PC-9 (cell line): ENCODE measurements at places on chromosomes 2 and 18. TPM values are rescaled to one million over a fixed set of nuclear protein-coding genes. Genes with fewer than 3 reads are reported as not detected.
A peak's percentile ranks its signal among the peaks of the same experiment; 100 is the strongest.

GRCh38 chr2:233439191-233439590 is 84.9 kb downstream of the DGKD start:
- no peak for DNase-seq

Gene AKAIN1
- total RNA-seq = not detected in 2 replicates

DNA sequence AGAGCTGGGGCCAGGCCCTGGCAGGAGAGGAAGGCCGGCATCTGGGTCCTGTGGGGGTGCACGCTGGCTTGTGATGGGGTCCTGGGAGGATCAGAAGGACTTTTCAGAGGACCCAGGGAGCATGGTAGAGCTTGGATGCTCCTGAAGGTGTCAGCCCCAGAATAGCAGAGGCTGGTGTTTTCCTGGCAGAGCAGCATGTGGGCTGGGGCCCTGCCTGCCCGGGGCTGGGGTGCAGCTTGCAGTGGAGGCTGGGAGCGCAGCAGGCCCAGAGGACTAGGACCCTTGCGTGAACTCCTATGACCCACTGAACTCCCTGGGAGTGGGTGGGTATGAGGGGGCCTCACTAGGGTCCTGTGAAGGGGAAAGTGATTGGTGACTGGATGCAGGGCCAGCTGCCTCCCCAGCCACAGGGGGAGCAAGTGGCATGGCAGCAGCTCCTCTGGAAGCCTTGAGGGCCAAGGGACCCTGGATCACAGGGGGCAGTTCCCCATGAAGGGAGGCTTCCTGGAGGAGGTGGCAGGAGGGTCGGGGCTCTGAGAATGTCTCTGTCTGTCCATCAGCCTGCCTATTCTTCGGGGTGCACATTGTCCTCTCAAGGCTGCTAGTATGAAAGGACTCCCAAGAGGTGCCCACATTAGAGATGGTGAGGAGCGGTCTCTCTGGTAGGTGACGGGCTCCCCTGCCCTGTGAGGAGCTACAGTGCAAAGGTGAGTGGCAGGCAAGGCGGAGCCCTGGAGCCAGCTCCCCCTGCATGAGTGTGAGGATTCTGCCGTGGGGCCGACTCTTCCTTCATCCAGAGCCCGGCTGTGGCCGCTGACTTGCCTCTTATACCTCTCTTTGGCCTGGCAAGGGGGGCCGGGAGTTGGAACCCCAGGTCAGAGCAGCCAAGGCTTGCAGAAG is 249.0 kb downstream of the DYSF start:
- no peak for DNase-seq

DNA sequence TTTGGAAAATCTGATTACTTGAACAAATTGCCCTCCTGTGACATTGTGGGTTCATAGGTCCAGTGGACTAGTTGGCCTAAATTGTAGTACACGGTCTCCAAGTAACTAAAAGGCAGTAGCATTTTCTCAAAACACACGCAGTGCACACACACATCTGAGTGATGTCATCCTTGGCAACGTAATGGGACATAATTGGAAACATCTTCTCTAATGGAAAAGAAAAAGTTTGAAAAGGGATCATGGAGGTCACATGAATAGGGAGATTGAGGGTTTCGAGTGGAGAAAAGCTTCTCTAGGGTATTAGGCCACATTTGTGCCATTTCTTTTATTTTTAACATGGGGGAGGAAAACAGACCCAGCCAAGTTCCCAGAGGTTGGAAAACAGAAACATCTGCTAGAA is 93.3 kb downstream of the MAP4K4 start:
- DNase-seq = no peak

GRCh38 chr2:184834699-184835397 is 236.5 kb downstream of the ZNF804A start:
- DNase-seq = no peak

Gene GCKR
- total RNA-seq = 3.4 and 4.0 TPM in 2 replicates

DNA sequence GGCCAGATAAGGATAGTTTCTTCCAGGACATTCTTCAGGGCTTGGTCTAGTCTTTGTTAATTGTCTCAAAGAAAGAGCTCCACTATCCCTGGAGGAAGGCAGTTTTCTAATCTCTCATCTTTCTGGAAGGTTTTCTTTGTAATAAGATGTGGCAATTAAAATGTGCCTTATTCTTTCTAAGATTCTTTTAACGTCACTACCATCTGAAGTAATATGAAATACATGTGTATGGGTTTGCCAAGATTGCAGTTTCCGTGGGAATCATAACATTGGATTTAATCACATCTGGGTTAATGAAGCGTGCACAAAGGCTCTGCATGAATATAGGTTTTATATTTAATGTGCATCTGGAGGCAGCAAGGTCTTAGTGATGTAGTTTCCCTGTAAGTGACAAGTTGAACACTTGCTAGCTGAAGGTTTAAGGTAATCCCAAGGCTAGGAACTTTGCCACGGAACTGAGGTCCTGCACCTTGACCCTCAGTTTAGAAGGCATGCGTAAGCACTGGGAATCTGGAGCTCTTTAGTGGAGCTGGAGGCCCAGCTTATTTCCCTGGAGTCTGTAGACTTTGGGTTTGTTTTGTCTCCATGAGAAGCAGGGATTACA is 25.7 kb downstream of the DIS3L2 start:
- DNase-seq = no peak

Gene SIX3
- total RNA-seq = 1.4 TPM in 2 replicates

Gene SAG
- not detected in 2 replicates for total RNA-seq

DNA sequence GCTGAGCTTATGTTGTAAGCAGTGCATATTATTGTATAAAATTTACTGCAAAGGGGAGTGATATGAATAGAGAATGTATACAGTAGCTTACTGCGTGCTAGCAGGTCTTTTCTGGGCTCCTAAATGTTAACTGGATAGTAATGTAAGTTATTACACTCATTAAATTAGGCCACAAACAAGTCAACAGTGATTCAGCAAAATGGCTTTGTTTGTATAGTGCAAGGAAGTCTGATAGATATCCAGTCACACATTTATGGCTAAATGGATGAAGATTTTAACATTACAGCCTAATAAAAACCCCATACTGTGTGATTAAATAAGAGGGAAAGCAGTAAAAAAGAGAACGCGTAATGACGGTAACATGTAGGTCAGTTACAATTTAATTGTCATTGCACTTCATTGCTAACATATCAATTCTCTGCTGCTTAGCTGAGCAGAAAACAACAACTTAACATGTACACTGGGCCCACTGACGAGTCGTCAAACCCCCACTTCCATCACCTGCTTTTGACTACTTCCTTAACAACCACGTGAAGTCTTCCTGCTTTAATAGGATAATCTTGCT is 665.0 kb upstream of the FANCL start:
- no peak for DNase-seq

GRCh38 chr18:31042084-31042405 is 497 bp downstream of the DSC3 start:
- no peak for DNase-seq

- no peak for DNase-seq
Measured at GRCh38 chr2:137250401-137250800, 485.1 kb downstream of the THSD7B start.

Gene THUMPD2
- total RNA-seq = 7.9 and 11.3 TPM in 2 replicates

DNA sequence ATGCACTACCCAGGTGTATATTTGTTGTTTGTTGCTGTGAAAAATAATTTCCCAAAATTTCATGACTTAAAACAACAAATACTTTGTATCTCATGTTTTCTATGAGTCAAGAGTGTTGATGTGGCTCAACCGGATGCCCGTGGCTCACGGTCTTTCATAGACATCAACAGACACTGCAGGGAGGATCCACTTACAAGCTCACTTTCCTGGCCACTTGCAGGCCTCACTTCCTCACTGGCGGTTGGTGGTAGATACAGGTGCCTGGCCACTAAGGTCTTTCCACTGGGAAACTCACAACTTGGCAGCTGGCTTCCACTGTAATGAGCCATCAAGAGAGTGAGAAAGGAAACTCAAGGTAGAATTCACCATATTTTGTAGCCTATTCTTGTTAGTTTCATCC is 662.9 kb downstream of the IRS1 start:
- DNase-seq = peak; percentile 29

GRCh38 chr18:35616664-35617423 is 35.3 kb downstream of the GALNT1 start:
- peak; percentile 48 for DNase-seq

GRCh38 chr2:46337208-46337994 is 40.2 kb downstream of the EPAS1 start:
- DNase-seq = no peak
